RKO (cell line): ENCODE measurements at places on chromosomes 3 and 15.

- no peak for DNase-seq
These were observed 57.9 kb downstream of the ARHGAP31 start for GRCh38 chr3:119352034-119352609.

DNA sequence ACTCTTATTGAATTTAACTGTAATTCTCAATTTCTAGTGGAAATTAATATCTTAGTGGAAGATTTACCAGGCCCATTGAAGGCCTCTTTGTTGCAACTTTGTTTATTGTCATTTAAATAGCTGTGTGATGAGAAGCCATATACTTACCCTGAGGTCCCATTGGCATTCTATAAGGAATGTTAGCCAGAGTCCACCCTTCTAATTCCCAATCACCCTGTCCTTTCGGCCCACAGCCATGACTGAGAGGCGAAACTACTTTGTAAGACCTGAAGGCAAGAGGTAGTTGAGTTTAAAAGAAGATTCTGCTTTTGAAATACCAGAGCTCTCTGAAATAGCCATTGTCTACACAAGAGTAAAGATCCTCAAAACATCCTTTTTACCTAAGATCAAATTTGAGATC, 290.5 kb upstream of the RARB start:
- DNase-seq = no peak

DNA sequence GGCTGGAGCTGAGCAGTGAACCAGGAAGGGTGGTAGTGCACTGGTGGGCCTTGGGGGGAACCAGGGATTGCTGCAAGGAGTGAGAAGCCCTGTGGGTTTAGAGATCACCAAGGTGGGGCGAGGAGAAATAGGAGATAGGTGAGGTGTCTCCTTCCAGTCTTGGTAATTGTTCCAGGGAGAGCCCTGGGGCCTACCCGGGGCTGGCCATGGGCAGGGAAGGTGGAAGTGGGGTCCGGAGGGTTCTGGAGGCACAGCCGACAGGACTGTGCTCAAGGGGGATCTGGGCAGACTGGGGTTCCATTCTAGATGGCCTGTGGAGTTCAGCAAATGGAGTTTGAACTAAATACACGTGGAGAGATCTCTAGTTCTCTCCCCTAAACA, 4.5 kb downstream of the CHST13 start:
- DNase-seq = no peak

DNA sequence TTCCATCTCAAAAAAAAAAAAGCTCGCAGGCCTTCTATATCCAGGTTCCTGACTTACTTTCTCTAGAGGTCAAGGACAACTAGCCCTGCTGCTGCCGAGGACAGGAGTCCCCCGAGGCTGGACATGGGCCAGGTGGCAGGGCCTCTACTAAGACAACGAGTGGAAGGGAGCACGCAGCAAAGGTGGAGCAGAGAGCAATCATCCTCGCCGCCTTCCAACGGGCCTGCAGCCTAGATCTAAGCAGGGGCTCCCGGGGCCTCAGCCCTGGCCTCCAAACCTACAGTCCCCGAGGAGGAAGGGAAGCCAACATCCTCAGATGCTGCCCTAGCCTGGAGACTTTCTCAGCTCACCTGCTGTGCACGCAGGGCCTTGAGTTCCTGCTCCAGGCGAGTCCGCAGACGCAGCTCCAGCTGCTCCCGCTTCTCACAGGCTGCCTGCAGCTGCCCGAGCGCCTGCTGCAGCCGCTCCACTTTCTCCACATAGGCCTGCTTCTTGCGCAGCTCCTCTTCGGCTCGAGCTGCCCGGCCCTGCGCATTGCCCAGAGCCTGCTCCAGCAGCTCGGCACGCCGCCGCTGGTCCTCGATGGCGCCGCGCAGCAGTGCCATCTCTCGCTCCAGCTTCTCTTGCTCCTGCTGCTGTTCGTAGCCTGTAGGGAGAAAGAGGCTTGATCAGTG, 12.9 kb downstream of the AMOTL2 start:
- DNase-seq = no peak

- no peak for DNase-seq
These were observed 350.0 kb upstream of the THBS1 start for GRCh38 chr15:39230908-39231285.

DNA sequence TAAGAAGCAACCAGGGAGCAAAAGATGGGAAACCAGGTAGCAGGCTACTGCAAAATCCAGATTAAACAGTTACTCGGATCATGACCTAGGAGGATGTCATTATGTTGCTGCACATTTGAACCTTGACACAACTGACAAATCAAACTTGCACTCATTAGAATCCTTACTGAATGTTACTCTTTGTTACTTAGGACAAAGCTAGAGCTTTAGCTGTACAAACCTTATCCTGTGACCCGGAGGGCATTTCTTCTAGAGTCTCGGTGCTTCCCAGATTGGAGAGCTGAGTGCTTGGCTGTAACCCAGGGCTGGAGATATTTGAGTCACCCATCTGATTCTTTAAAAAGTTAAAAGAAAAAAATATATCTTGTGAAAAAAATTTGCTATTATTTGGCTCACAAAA, 43.4 kb downstream of the DCP1A start:
- DNase-seq = no peak

DNA sequence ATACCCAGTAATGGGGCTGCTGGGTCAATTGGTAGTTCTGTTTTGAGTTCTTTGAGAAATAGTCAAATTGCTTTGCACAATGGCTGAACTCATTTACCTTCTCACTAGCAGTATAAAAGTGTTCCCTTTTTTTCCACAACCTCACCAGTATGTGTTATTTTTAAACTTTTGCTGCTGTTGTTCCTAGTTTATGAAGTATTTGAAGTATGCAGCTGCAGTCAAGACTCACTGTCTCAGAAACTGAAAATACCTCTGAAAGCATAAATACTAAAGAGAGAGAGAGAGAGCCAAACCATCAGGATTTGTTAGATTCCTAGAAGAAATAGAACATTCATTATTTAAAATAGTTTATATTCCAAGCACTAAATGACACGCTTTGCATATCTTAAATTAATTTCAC, 764.2 kb downstream of the NTRK3 start:
- no peak for DNase-seq

GRCh38 chr3:195698325-195698646, 22.5 kb upstream of the MUC20 start:
- no peak for DNase-seq

DNA sequence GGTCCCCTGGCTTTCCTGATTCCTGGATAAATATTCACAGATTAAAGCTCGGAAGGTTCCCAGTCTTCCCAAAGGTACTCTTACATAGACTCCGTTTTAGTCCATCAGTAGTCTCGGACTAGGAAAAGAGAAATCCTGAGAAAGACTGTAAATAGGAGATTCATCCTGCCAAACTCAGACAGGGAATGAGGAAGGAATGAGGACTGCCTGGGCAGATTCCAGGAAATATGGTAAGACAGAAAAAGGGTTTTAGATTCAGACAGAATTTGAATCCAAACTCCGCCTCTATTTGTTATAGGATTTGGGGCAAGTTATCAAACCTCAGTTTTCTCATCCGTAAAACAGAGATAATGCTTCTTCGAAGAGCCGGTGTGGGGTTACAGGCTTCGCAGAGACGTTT, 77.8 kb upstream of the VGLL4 start:
- no peak for DNase-seq

GRCh38 chr3:42673082-42673481, 12.3 kb upstream of the KLHL40 start:
- DNase-seq = no peak

DNA sequence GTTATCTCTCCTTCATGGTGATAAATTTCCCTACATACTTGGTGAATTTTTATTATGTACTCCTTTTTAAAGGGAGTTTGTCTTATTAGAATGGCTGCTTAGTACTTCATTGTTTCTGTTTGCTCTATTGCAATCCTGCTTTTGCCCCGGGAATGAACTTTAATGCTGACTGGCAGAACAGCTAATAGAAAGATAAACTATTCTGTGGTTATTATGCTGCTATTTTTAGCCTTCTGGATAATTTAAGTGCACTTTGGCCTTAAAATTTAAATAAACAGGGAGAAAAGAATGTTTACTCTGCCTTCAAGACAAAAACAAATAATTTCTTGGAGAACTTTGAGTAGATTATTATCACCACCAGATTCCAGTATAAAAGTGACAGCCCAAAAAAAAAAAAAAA, 413.8 kb upstream of the CCDC54 start:
- DNase-seq = no peak

DNA sequence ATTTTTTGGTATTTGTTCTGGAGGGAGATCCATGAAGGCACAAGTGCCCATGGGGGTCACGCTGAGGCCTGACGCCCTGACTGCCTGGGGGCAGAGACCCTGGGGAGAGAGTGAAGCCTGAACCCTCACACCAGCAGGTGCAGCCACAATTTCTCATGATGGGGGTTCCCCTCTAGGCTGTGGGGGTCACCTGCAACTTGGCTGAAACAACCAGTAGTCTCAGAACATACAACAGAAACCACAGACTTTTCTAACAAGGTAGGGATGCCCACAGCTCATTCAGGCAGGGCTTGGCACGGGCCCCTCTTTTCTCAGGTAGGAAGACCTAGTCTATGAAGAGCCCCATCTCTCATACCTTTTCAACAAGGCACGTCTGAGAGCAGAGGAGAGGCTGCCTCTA, 245.1 kb downstream of the ADAMTS17 start:
- no peak for DNase-seq

DNA sequence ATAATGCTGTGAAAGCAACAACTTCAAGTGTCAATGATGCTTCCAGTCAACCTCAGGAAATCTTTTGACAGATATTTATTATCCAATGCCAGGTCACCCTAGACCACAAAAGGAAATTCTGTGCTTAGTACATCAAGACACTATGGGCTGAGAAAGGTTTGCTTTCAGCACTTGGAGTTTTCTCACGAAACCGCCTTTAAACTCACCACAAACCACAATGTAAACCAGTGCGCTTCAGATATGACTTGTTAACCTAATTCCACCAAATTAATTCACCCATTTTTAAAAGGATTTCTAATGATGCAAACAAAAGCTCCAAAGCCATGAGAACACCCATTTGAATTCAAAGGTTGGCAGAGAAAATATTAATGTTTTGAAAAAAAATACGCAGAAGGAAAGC, 292.9 kb upstream of the NR2F2 start:
- DNase-seq = no peak

DNA sequence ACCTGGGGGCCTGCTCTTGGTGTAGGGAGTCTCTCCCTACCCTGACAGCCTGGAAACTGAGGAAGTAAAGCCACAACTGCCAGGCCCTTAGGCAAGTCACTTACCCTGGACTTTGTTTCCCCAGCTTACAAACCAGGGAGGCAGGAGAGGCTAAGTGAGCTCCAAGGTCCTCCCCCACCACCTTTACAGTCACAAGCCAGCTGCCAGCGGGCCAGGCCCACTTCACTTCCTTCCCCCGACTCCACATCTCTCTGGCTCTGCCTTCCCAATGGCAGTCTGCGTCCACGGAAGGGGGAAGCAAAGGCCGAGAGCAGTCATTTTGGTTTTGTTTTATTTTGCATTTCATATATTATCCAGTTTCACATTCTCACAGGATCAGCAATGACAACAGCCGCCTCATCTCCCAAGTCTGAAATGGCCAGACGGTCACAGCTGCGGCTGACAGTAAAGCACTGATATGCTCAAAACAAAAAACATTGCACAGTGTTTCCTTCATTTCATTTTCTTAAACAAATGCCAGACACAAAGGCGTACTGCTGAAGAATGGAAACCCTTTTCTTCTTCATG, 35.7 kb downstream of the RBPMS2 start:
- DNase-seq = no peak

- no peak for DNase-seq
These were observed 37.9 kb upstream of the CTSH start for GRCh38 chr15:78982736-78983135.

- peak; percentile 40 for DNase-seq
These were observed 6.5 kb downstream of the SQOR start for GRCh38 chr15:45641374-45641781.

DNA sequence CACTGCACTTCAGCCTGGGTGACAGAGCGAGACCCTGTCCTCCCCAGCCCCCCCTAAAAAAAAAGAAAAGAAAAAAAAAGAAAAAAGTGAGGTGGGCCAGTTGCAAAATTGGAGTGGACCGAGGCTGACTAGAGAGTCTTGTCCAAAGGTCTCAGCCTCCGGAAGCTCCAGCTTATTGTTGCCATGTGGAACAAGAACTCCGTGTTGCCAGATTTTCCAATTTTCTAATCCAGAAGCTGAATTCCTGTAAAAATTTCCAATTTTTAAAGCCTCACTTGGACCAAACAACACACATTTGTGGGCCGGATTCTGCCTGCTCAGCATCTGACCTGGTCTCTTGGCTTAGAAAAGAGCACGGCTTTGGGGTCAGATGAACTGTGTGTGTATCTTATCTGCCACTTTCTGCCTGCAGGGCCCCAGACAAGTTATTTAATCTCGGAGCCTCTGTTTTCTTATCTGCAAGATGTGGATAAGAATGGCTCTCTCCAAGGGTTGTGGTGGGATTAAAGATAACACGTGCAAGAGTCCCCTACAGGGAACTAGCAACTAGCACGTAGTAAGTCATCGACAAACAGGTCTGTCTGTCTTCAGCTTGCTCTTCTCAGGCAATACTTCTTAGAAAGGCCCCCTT, 73.7 kb upstream of the TLE3 start:
- DNase-seq = no peak

DNA sequence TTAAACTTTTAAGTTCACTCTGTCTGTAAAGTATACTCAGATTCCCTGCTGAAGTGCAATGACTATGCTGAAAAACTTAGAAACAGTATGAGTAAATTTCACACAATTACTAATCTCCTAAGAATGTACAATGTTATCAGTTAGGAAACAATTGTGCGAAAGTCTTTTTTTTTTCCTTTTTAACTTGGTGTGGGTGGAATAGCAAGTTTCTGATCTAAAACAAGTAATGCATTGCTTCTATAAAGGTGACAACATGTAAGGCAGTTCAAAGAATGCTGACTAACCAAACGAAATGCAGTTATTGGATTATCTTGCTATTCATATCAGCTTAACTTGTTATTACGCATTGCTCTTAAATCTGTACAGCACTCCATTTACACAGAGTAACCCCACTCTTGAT, 19.3 kb upstream of the SLC12A8 start:
- peak; percentile 68 for DNase-seq
